NCI-H510A (cell line): ENCODE measurements at places on chromosomes 16 and 17.

- DNase-seq: no peak
Measured at GRCh38 chr16:57690782-57691471, 3.7 kb upstream of the DRC7 start.

DNA sequence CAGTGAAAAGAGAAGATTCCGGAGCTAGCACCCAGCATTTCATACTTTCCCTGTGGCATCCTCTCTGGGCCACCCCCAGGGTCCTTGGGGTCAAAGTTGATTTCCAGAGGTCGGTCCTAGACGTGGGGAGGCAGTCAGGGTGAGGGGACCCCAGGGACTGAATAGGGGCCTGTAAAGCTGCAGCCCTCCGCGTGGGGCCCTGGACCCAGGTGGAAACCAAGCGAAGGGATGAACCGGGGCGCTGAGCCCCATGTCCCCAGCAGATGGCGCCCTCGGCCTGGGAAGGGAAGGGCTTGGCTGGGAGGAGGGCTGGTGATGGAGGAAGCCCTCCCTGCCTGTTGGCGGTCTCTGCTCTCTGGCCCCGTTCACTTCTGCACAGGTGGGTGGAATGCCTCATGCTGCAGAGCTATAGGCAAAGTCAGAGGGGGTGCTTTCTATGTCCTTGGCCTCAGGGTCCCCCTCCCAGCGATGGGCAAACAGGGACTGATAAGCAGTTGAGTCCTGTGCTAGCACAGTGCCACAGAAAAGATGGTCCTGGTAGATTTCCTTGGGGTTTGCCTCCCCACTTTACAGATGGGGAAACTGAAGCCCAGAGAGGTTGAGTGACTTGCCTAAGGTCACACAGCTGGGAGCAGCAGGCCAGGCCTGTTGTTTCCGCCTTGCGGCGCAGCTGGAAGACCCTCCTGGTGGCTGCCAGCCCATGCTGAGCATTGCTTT, 163.4 kb upstream of the CIBAR2 start:
- no peak for DNase-seq

- no peak for DNase-seq
Measured at GRCh38 chr17:82429824-82430223, 11.4 kb upstream of the OGFOD3 start.

GRCh38 chr17:81207610-81208581, 14.9 kb downstream of the CEP131 start:
- DNase-seq: no peak

DNA sequence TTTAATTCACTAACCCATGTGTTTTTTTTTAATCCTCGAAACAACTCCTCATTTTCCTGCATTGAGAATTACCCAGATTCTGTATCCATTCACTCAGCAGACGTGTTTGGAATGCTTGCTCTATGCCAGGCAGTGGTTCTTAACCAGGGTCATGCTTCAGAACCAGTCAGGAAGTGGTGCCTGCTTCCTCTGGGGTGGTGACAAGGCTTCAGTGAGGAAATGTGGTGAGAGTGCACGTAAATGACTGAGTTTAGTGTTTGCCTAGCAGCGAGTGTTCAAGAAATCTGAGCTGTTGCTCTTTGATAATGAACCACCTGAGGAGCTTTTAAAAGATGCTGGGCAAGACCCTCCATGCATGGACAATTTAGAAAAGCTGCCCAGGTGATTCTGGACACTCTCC, 9.9 kb downstream of the ZFP90 start:
- DNase-seq: no peak

DNA sequence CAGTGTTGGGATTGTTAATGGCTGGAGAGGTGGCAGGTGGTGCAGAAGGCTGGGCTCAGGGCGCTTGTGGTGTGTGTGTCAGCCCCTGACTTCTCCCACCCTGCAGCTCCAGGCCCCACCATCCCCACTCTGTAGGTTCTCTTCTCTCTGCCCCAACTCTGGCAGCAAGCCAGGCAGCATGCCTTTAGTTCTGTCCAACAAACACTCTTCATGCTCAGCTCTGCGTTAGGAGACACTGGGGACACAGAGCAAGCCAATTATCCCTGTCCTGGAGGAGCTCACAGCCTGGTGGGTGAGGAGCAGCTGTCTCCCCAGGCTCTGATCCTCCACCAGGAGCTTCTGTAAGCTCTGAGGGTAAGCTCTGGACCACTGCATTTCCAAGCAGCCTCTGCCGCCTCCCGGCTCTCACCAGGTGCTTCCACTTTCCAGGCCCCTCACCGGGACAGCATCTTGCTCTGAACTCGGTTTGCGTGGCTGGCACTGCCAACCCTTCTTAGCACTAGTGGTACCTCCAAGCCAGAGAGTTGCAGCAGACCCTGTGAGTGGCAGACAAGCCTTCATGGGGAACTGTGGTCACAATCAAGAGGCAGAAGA, 34.3 kb upstream of the WSCD1 start:
- no peak for DNase-seq

GRCh38 chr16:55913716-55914115, 38.5 kb upstream of the CES5A start:
- no peak for DNase-seq

GRCh38 chr16:34648-34987, 18.8 kb downstream of the POLR3K start:
- no peak for DNase-seq

DNA sequence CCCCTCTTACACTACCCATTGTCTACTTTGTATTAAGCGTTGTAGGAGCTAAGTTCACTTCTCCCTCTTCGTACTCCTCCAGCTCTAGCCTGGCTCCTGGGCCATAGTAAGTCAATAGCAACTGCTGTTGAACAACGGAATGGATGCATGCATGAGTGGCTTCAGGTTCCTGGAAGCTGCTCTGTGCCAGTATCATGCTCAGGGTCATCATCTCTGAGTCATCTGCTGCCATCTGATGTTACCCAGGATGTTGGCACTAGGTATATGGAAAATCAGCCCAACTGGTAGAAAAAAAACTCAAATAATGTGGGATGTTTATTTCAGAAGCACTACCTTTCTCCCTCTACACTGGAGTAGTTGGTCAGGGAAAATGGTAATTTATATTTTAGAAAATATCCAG, 536.8 kb downstream of the NPIPA7 start:
- DNase-seq: peak; percentile 71

DNA sequence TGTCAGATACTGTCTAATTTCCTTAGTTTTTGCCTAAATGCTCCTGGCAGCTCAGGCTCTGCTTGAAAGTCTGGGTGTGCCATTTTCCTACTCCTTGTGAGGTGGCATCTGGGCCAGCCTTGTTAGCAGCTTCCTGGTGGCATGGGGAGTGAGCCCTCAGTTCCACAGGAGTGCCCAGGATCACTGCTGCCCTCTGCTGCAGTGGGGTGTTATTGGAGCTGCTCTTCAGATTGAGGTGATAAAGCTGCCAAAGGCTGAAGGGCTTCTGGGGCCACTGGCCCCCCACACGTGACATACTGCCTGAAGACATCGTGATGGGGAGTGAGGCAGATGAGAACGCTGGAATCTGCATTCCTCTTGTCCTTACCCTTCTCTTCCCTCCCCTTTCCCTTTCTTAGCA, 27.4 kb downstream of the CEP95 start:
- no peak for DNase-seq

DNA sequence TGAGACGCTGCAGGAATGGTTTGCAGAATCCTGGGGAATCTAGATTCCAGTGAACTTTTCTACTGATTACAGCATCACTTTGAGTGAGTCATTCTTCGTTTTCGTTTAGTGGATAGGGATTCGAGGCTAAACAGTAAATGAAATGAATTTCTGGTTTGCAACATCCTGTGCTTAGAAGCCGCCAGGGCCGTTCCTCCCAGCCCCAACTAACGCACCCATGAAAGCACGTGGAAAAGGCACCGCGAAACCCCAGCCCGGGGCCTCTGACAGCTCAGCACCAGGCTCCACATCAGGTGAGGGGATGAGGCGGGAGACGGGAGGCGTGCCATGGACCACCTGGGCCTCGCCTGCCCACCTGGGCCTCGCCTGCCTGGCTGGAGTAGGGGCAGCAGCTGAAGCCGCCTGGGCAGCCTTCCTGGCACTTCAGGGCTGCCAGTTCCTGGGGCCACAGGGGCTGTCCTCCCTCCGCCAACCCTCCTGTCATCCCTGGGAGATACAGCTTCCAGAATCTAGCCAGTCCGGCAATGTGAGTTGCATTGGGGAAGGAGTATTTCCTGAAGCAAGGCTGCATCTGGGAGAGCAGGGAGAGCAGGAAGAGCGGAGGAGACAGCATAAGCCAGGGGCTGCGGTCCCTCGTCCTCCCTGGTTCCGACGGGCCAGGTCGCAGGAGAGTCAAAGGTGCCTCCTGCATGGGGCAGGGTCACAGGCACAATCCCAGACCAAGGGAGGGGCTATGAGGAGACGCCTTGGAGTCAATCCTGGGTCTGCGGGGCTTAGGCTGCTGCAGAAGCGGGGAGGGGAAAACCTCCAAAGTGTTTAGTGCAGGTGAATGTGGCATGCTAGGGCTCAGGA, 78.4 kb downstream of the RPH3AL start:
- no peak for DNase-seq

DNA sequence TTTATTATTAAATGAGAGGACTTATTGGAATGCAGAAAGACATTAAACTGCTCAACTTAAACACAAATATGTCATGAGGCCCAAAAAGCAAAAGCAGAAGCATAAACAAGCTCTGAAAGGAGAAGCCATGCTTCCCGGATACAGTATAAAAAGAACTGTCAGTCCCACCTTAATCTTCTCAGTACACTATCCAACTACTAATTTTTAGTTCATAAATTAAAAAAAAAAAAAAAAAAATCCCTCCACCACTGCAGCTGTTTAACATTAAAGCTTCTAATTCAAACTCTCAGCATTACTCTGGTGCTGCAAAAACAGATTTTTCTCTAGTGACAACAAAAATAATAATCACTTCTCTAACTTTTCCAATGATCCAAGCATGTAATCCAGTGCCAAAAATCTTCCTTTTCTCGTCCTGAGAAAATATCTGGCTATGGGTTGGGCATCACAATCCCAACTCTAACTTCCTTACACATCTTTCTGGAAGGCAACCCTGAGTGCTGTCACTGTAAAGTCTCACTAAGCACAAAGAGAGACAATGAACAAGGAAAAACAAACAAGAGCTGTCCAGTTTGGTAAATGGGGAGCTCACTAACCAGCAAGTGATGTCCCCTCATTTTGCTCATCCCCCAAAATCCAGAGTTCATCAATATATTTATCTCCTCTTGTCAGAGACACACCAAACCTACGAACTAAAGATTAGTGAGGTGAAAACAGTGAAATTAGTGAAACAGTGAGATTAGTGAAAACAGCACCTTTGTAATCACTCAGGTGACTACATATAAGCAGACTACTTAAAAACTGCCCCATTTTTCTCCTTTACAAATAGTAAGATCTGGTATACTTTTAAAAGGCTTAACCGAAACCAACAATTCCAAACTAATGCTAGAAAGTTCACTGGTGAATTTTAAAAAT, 5.5 kb downstream of the USP32 start:
- DNase-seq: no peak

GRCh38 chr17:17351356-17351891, 48.3 kb downstream of the NT5M start:
- DNase-seq: no peak

- no peak for DNase-seq
Measured at GRCh38 chr16:84541999-84542817, 37.7 kb upstream of the MEAK7 start.

- peak; percentile 67 for DNase-seq
Measured at GRCh38 chr17:65690626-65691310, 129.3 kb upstream of the AXIN2 start.

DNA sequence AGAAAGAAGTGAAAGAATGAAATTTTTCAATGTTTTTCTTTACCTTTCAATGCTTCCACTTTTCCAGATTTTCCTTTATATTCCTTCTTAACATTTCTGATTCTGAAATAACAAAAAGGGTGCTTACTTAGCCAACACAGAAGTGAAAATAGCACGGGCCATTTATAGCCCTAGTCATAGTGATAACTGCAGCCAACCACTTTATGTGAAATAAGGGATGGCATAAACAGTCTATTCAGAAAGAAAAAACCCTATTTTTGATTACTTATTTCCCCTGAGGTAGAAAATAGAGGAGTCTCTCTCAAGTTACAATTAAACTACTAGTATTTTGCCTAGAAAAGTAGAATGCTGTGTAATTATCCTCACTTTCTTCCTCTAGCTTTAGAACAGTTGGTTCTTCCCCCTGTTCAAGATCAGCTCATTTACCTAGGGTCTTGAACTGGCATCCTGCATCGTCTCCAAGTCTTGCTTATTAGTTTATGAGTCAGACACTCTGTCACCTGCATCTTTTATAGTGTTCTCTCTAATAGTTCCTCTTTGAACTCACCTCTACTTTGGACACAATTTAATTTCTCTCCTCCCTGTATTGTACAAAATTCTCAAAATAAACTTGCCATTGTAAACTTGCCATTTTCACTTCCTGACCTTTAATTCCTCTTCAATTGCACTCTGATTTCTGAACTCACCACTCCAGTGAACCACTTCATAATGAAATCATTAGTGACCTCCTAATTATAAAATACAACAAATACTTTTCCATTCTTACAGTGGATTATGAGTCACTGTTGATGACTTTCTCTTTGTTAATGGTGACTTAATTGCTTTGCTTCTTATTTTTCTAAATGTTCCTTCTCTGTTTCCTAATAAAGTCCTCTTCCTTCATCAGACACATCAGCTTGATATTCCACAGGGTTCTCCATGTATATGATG, 23.6 kb downstream of the ABCA6 start:
- no peak for DNase-seq

DNA sequence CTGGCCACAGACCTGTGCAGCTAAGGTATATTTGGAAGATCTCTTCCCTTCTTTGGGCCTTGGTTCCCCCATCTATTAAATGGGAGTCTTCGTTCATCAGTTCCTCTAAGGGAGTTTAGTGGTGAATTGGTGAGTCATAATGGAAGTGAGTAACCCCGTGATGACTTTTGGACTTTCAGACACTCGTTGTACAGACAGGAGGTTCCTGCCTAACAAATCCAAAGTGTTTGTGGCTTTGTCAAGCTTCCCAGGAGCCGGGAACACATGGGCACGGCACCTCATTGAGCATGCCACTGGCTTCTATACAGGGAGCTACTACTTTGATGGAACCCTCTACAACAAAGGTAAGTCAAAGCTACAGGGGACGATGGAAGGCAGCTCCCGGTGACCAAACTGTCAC, 40.4 kb downstream of the WSCD1 start:
- no peak for DNase-seq

GRCh38 chr17:54891176-54891821, 9.4 kb upstream of the TOM1L1 start:
- DNase-seq: peak; percentile 19
